ENCODE measurements at places on chromosomes 2 and 18.

DNA sequence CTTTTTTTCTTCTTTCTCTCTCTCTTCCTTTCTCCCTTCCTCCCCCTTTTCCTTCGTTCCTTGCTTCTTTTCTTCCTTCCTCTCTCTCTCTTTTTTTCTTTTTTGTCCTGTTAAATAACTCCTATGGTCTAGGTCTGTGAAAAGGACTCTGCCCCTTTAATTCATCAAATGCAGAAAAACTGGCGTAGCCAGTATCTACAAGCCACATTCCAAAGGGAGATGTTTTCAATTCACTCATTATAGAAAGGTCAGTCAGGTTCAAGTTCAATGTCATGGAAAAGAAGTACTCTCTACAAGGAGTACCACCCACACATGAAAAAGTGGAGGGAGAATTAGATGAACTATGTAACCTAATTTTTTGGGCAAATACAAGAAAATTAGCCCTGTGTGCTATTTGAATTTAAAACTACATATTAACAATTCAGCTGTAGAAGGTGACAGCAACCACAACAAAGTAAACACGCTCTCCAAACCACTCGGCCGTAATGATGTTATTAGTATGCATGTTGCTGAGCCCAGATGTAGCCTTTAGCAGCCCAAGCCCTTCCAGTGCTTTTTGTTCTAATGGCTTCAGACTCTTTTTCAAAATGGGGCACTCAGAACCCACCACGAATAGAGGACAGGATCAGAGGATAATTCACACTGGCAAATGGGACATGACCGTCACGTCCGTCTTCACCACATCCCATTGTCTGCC, 735.4 kb upstream of the FANCL start:
- no peak for DNase-seq

GRCh38 chr2:130798472-130799218, 38.1 kb upstream of the ARHGEF4 start:
- DNase-seq: no peak

DNA sequence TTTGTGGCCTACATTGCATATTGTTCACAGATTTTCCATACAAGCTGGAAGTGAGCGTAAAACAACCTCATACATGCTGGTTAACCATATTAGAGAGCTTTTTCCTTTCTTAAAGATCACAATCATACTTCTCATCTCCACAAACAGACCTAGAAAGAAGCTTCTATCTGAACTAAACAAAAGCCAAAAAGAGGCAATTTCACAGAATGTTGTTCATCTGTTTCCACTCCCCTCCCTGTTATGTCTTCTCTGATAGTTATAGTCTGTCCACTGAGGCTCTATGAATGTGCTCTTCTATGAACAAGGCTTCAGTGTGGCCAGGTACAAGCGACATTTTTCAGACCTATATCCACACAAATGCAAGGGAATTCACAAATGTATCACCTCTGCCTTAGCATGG, 63.4 kb downstream of the LDAH start:
- DNase-seq: no peak

DNA sequence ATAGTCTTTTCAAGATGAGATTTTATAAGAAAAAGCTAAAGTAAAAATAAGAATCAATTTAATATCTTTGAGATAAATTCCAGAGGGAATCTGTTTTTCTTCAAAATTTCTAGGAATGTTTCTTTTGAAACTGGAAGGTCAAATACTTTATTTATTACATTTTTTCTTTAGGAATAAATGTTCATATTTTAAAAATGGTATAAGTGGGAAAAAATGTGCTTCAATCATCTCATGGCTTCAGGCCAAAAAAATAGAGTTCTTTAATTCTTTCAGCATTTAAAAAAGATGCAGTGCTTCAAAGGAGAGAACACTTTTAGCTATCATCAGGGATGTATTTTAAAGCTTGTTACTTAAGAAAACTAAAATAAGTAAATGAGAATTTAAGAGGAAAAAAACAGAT, 110.6 kb downstream of the NEB start:
- no peak for DNase-seq

DNA sequence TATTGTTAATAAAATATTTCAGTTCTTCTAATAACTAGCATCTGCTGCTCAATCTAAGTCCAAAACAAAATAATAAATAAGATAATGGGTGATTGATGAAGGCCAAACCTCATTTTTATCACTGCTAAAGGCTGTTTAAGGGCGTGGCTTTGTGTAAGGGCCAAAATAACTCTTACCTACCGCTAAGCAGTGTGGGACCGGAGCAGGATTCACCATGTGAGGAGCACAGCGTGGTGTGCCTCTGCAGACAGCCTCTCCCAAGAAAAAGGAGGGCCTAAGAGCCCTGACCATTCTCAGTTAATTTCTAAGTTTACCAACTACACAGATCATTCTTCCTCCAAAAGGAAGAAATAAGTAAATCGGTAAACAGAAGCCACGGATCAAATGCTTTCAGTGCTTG, 353.7 kb downstream of the ARL6IP6 start:
- DNase-seq: no peak

DNA sequence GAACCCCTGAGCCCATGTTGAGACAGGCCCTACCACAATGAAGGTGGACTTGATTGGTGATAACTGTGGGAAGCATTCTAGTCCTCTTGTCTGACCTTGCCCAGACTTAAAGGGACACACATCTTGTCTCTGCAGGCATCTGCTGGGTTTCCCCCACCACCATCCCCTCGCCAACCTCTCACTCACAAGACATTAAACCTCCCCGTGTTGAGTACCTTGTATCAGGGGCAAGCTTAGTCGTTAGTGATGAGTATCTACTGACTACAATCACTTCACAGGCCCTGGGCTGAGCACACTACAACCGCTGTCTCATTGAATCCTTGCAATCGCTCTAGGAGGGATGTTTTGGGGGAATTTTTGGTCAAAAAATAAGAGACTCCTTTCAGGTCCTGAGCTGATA, 86.0 kb downstream of the ICOS start:
- peak; percentile 43 for DNase-seq

DNA sequence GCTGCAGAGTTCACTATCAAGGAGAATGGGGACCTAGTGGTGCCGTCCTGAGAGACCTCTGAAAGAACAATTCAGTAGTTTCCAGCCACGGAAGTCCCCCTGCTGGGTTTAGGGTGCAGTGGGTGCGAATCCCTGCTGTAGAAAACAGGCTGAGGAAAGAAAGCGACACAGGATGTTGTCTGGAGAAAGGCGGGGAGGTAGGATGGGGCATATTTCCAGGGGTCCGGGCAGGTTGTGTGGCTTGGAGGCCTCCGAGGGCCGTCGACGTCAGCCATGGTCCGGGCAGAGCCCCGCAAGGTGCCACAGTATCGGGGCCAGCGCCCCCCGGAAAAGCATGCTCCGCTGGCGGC, 807 bp upstream of the CREB1 start:
- peak; percentile 70 for DNase-seq

- DNase-seq: no peak
Observed at GRCh38 chr2:145975406-145975805, 1455.5 kb upstream of the ZEB2 start.

DNA sequence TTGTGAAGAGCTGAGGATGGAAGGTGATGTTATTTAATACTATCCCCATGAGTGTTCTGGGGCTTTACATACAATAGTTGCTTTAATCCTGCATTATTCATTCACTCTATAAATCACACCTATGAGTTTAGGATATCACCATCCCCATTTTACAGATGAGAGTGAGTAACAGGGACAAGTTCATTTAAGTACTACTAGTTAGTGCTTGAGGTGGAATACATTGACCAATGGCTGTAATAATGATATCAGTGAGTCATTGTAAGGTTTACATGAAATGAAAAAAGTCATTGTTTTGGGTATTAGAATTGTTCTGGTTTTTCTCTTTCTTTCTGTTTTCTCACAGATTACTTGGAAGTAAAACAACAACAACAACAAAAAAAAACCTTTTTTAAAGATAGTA, 42.5 kb downstream of the TANC1 start:
- DNase-seq: no peak

GRCh38 chr2:222318712-222319585, 20.2 kb upstream of the PAX3 start:
- peak; percentile 63 for DNase-seq

DNA sequence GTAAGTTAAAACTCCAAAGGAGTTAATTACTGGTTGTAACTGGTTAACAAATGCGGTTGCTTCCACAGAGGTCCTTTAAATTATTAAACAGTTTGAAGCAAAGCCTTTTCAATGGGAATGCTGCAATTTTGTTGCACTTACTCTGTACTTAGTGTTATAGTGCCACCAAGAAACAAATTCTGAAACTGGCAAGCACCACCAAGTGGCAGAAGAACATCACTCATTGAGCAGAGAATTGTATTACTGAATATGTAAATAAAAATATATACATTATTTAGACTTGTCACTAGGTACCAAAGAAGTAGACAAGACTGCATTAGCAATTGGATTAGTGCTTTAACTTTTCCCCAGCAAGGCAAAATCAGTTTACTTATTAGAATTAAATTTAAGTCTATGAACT, 2.6 kb upstream of the TMEFF2 start:
- DNase-seq: no peak

DNA sequence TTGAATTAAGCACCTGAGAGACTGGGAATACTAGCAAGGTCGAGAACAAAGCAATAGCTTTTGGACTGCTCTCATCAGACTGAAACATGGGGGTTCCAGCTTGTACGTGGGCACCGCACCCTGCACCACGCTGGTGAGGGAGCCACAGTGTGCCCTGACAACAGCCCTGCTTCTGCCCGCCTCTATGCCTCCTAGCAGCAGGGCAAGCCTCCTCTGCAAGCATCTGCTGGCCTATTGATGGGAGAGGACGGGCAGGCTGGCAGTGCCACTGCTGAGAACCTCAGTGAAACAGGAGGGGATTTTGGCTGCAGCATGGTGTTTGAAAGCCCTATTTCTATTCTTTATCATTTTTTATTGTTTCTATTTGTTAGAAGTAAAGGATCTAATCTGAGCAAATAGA, 146.1 kb upstream of the OTOS start:
- no peak for DNase-seq

DNA sequence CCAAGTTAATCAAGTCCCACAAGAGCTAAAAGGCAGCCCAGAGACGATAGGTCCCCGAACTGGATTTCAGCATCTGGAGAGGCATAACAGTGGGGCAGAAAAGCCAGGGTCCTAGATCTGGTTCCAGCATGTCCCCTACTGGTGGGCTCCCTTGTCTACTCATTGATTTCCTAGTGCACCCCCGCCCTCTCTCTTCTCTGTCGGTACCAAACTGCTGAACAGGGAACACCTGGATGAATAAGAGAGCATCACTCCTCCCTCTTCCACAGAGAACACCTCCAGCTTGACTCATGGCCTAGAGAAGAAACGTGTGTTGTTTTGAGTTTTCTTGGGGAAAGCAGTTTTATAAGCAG, 101.3 kb downstream of the FOXI3 start:
- DNase-seq: no peak

DNA sequence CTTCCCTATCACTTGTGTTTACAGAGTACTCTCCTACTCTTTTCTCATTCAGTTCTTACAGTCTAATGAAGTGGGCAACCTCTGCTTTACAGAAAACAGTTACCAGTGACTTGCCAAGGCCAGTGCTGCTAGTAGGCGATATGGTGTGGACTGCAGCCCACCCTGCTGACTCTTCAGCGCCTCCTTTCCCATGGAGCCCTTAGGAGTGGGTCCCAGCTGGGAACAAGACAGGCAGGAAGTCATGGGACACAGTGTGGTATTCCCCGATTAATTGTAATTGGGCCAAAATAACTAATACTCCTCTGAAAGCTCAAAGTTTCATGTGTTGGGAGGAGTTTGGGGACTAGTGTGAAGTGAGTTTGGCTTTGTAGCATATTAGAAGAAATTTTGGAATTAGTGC, 120.1 kb upstream of the EML6 start:
- no peak for DNase-seq

GRCh38 chr2:227597036-227597435, 1.7 kb upstream of the SCYGR2 start:
- DNase-seq: no peak

DNA sequence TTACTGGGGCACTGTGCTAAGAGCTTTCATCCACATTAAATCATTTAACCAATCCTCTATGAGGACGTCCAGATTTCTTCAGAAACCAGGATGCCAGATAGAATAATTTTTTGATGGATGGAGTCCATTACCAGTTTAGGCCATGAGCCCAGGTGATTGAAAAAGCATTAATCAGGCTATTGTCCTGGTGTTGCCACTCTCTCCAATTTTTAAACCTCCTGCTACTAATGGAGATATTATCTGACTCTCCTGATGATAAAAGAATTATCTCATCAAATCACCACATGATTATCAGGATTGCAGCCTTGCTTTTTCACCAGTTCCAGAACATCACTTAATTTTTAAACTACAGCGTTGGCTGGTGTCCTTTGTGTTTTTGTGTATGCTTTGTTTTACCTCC, 402.2 kb downstream of the CLIP4 start:
- no peak for DNase-seq

DNA sequence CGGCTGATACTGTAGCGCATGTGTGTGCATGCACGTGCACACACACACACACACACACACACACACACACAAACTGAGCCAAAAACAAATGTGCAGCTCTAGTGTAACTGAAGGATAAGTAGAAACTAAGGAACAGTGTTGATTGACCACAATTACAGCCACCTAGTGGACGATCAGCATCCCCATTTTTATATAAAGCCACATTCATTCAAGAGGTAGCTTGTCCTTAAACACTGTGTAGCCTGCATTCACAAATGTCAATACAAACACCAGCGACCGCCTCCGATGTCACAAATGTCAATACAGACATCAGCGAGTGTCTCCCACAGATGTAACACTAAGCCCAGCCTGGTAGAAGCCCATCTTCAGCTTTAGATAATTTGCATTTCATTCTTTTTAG, 167.4 kb downstream of the PTGR3 start:
- no peak for DNase-seq

DNA sequence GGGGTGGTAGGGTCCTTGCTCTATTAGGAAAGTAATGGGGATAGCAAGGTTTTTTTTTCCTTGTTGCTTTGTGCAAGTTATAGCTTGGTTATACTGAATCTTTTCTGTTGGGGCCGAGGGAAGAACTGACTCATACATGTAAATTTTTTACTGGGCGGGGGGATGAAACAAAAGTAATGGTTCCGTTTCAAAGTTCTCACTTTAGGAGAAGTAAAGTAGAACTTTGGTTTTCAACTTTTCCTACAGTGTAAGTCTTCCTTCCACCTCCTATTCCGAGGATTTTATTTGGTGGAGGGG, 1.1 kb downstream of the AFTPH start:
- DNase-seq: peak; percentile 68

DNA sequence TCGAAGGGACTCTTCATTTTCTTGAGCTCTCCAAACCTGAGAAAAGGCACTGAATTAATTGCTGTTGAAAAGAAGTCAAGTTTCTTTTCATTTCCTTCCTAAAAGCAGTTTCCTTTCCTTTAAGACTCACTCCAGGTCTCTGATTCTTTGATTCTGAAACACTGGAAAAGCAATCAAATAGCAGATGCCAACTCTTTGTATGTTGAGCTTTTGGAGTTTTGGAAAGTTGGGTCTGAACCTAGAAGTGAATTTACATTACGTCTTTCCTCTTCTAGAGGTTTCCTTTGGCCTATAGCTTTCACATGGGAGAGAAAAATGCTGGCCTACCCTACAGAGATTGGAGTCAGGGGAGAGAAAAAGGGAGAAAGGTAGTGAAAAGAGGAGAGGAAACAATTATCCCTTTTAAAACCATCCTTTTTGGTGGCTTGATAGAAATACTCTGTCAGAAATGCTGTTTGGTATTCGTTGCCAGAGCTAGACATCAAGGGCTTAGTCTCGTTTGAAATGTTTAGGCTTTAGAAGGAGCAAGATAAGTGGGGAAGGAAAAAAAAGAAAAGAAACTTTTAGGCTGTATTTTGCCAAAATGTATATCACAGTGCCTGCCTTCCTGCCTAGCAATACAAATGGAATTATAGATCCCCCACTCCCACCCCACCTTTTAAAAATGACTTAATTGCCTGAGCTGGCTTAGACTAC, 187.7 kb downstream of the PRPF40A start:
- no peak for DNase-seq

GRCh38 chr2:16186661-16187481, 246.5 kb downstream of the MYCN start:
- DNase-seq: no peak

Data from activated CD4-positive, alpha-beta T cell treated with anti-CD3 and anti-CD28 coated beads for 36 hours (primary cell).